Stimulated activated CD4-positive, alpha-beta T cell treated with anti-CD3 and anti-CD28 coated beads, Interleukin-2, amount 100 ng/mL, for 48 hours (primary cell): ENCODE measurements at places on chromosomes 7 and 10.

GRCh38 chr10:97307866-97308780 lies 10.9 kb upstream of the FRAT1 start:
- DNase-seq: no peak

DNA sequence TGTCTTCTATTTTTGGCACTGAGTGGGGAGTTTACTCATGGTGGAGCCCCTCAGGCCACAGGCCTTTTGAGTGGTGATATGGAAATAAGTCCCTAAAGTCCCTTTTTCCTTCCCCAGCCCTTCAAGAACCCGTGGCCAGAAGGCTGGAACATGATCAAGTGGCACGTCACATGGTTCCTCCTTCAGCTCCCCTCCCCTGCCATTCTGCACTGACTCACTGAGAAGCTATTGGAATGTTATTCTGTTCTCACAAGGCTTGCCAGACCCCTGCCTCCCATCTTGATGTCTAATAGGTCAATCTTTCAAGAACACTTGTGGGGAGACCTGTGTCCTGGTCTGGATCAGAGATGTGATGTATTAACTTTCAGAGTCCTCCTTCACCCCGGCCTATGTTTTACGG lies 279.8 kb downstream of the SEC23IP start:
- DNase-seq: no peak

DNA sequence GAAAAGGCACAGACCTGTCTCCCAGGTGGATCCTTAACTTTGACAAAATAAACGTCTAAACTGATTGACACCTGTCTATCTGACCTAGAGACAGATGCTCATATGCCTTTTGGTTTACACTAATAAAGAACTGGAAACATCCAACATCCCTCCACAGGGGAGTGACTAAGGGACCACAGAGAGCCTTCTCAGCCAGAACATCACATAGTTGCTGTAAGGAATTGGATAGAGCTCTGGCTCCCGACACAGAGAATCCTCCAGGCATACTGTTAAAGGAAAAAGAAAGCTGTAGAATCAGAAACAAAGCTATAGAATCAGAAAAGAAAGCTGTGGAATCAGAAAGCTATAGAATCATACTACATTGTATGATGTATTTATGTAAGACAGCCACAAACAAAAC lies 258.8 kb downstream of the STK31 start:
- DNase-seq: no peak

DNA sequence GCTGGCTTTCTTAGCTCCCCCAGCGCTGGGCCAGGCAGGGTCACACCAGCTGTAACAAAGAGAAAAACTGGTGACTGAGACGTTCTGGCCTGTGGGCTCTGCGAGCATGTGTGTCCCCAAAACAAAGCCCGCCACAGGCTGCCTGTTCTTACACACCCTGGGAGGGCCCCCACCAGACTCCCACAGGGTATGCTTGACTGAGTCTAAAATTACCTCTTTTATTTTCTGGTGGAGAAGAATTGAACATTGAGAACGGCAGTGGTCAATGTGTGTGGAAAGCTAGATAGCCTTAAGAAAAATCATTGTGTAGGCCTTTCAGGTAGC lies 808 bp downstream of the C10orf71 start:
- no peak for DNase-seq
